ENCODE measurements at places on chromosomes 1 and 21.

GRCh38 chr1:197195100-197195499 is 48.6 kb upstream of the ASPM start:
- no peak for DNase-seq

- no peak for DNase-seq
These were observed 729.0 kb upstream of the BRINP3 start for GRCh38 chr1:191206513-191207207.

- no peak for DNase-seq
These were observed 235.1 kb downstream of the GRIK1 start for GRCh38 chr21:29704719-29705118.

DNA sequence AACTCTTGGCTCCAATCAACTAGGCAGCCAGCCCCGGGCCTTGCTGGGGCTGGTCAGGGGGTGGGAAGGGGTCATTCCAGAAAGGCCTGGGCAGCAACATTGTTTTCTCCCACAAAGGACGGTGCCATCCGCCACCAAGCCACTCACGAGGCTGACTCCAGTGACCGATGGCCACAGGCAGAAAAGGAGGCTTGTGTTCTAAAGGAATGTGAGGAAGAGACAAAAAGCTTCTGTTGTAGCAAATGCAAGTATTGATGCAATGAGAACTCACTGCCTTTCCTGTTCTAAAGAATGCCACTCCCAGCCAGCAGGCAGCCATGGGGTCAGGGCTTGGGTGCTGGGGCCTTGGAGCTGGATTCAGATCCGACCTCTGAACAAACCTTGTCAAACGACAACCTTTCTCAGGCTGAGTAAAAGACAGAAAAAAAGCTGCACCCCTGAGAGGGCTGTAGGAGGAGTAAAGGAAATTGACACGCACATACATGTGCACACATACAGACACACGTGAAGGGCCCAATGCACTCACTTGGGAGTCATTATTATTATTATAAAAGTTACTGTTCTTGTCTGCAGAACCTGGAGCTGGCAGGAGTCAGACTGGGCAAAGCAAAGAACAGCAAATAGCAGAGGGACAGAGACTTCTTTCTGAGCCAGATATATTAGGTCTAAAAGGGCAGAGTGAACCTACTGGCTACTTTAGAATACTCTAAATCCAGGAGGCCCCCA is 13.9 kb upstream of the PRMT2 start:
- no peak for DNase-seq

- DNase-seq = no peak
These were observed 31.1 kb downstream of the SIPA1L2 start for GRCh38 chr1:232598837-232599177.

DNA sequence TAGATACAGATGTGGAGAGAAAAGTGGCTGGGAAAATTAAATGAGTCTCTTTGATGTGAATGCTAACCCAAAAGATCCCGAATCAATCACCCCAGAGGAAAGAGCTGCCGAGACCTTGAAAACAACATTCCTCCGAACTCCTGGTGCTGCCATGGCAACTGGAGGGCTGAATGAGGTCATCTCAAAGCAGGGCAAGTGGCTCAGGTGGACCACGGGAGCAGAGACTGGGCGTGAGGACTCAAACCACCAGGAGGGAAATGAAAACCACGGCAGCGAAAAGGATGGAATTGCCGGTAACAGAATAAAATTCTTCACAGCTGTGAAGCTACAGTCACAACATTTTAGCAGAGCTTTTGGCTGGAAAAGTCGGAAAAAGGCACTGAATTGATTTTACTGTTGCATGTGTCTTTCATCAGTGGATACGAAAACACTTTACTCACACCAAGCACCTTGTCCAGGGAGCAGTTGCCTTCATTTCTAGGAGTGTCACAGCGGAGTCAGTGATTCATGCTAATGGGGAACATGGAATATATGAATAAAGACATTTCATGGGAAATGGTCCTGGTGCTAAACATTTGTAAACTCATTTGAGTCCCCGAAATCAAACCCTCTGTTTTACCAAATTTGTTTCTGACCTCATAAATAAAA is 23.2 kb upstream of the BECN2 start:
- DNase-seq = no peak

DNA sequence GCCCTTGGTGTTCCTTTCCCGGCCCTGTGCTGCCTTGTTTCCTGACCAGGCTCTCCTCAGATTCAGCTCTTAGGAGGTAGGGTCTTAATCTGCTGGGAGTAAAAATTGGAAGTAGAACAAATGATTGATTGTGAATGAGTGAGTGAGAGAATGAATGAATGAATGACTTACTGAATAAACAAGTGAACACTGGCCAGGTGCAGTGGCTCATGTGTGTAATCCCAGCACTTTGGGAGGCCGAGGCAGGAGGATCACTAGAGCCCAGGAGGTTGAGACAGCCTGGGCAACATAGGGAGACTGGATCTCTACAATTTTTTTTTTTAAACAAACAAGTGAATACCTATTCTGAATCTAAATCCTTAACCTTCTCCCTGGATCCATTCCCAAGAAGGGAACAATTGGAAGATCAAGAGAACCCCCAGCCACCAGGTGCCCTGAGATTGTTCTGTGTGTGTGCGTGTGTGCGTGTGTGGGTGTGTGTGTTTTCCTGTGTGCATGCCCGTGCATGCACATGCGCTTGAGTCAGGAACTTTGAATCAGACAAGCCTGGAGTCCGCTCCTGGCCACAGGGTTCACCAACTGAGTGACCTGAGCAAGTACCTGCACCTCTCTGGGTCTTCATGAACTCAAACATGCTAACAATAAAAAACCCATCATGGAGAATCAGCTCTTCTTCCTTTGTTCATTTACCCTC is 24.3 kb upstream of the CITED4 start:
- no peak for DNase-seq

- DNase-seq = no peak
These were observed 18.1 kb upstream of the SLC44A3 start for GRCh38 chr1:94801919-94802546.

GRCh38 chr1:243409284-243409683 is 153.4 kb downstream of the SDCCAG8 start:
- no peak for DNase-seq

- no peak for DNase-seq
These were observed 24.8 kb upstream of the VPS13D start for GRCh38 chr1:12204754-12205658.

GRCh38 chr1:163876546-163876945 is 554.8 kb downstream of the NUF2 start:
- no peak for DNase-seq

GRCh38 chr1:64229307-64229706 is 25.9 kb downstream of the UBE2U start:
- no peak for DNase-seq

GRCh38 chr1:226678701-226679100 is 60.4 kb downstream of the ITPKB start:
- no peak for DNase-seq

- DNase-seq = no peak
These were observed 211.8 kb upstream of the PKN2 start for GRCh38 chr1:88472298-88472697.

DNA sequence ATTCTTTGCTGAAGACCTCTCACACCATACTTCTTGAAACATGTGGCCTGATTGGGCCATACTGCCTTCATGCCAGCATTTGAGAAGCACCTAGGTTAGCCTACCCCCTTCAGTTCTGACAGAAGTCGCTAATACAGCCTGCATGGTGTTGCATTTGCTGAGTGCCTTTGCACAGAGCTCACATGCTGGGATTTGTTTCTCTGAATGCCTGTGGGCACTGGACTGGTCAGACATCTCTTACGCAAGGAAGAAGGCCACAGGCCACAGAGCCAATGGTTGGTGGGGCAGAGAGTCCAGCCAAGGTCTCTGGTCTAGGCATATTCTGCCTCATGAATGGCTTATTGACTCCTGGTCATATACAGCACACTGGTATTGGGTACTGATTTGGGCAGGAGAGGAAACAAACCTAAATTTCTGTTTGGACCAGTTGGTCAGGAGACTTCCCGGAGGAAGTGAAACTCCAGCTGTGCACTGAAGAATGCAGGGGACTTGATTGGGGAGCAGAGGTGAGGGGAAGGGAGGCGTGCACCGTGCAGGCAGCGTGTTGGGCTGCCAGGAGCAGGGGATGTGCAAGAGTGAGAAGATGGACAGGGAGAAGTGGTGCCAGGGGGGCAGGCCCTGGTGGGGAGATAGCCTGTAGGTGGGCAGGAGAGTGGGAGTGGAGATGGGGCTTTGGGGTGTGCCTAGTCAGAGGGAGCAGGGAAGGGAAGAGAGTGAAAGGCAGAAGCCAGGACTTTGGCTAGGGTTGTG is 18.1 kb downstream of the URB2 start:
- DNase-seq = no peak

- no peak for DNase-seq
These were observed 59.8 kb upstream of the MORC3 start for GRCh38 chr21:36260030-36260787.

DNA sequence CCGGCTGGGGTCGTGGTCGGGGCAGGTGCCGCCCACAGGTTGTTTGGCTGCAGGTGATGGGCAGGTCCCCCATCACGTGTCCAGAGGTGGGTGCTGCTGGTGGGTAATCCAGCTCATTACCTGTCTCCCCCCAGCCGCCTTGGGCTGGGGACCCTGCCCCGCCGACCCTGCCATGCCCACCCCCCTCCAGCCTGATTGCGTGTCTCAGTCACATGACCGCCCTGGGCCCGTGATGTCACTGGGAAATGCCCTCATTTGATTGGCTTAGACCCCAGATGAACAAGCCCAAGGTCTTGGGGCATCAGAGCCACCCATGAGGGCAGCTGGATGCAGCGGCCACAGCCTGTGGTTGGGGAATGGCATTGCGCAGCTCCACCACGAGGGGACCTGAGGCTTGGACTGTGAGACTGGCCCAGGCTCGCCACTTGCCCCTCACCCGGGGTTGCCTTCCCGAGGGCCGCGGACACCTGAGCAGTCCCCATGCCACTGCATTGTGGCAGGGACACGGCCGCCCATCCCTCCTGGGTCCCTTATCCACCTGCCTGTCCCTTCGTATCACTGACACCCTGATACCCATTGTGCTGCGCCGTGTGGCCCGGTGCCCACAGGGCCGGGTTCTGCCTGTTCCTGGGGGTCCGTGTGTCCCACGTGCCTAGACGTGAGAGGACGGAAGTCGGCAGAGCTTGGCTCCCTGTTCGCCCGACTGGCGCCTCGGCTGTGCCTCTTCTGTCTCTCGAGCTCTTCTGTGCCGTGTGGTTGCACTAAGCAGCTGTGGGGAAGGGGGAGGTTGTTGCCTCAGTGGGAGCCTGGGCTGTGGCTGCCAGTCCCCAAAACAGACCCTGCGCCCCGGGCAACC is 68.0 kb downstream of the FAAP20 start:
- DNase-seq = no peak

- DNase-seq = no peak
These were observed 11.7 kb downstream of the ADAMTS1 start for GRCh38 chr21:26833460-26833939.

- DNase-seq = no peak
These were observed 289.4 kb upstream of the FMN2 start for GRCh38 chr1:239802275-239802674.

- DNase-seq = no peak
These were observed 64.9 kb downstream of the RUNX3 start for GRCh38 chr1:24865168-24865567.

- DNase-seq = no peak
These were observed 3.7 kb upstream of the PARP1 start for GRCh38 chr1:226411619-226412018.

GRCh38 chr1:9589144-9589718 is 520 bp downstream of the TMEM201 start:
- peak; percentile 24 for DNase-seq

GRCh38 chr1:6126028-6126427 is 54.1 kb downstream of the CHD5 start:
- DNase-seq = no peak

Data from activated T-helper 9 cell treated with anti-CD3 and anti-CD28 coated beads, Interleukin-2, amount 50 U/mL, for 16 hours (primary cell).